ENCODE measurements at places on chromosomes 13 and 19.

DNA sequence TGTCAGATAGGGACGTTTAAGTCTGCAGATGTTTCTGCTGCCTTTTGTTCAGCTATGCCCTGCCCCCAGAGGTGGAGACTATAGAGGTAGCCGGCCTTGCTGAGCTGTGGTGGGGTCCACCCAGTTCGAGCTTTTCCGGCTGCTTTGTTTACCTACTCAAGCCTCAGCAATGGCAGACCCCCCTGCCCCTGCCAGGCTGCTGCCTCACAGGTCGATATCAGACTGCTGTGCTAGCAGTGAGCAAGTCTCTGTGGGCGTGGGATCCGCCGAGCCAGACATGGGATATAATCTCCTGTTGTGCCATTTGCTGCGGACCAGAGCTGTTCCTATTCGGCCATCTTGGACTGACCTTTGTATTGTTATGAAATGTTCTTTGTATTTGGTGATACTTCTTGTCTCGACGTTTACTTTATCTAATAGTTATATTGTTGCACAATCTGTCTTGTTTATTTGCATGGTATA, 46.3 kb downstream of the NBEA start:
- no peak for DNase-seq

GRCh38 chr19:12994701-12995595, at the start of gene NFIX:
NFIX (plus strand) TSS chr19:12995475; CDS start chr19:12995838, 363 bp downstream.
- DNase-seq: no peak

DNA sequence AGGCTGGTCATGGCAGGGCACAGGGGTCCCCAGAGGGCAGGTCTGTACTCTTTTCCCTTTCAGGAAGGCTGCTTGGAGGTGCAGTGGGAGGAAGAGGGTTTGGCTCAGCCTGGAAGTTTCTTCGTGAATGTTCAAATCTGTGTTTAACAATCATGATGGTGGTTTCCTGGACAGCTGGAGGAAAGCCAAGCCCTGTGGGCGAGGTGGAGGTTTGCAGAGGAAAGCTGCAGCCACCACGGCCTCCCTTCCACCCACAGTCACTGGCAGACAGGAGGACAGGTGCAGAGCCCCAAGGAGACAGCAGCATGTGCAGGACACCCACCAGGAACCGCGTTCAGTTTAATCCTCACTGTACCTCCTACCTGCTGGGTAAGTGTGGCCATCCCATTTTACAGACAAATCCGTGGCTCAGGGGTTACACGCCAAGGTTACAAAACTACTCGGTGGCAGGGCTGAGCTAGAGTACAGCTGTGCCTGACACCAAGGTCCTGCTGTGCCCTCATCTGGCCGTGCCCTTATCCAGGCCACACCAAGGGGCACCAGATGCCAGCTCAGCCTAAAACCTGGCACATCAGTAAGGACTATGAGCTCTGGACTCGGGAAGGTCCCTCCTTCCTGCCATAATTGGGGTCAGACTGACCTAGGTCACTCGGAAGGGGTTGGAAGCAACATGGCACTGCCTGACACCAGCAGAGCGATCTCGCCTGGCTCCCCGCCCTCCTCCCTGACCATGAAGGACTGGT, 34.1 kb downstream of the SUGP2 start:
- no peak for DNase-seq

DNA sequence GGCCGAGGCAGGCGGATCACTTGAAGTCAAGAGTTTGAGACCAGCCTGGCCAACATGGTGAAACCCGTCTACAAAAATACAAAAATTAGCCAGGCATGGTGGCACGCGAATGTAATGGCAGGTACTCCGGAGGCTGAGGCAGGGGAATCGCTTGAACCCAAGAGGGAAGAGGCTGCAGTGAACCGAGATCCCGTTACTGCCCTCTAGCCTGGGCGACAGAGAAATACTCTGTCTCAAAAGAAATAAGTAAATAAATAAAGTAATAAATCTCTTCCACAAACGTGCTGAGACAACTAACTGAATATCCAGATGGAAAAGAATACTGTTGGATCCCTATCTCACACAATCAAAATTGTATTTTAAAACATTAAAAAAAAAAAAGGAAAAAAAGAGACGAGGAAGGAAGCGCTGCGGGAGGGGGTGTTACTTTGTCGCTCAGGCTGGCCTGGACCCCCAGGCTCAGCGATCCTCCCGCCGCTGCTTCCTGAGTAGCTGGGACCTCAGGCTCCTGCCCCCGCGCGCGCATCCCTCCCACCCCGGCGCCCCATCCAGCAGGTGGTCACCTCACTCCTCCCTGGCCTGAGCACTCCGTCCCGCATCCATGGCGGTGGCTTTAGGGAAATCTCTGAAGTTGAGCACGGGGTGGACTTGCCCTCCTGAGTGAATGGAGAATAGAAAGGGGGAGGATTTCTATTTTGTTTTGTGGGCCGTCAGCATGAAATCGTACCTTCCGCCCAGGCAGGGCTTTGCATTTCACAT, 628 bp upstream of the ZNF813 start:
- DNase-seq: peak; percentile 26

GRCh38 chr19:3073159-3073563, 10.9 kb upstream of the TLE5 start:
- peak; percentile 97 for DNase-seq

- no peak for DNase-seq
Measured at GRCh38 chr19:34214040-34214439, 40.3 kb upstream of the GARRE1 start.

- DNase-seq: no peak
Measured at GRCh38 chr13:40389081-40389641, 277.3 kb downstream of the FOXO1 start.

DNA sequence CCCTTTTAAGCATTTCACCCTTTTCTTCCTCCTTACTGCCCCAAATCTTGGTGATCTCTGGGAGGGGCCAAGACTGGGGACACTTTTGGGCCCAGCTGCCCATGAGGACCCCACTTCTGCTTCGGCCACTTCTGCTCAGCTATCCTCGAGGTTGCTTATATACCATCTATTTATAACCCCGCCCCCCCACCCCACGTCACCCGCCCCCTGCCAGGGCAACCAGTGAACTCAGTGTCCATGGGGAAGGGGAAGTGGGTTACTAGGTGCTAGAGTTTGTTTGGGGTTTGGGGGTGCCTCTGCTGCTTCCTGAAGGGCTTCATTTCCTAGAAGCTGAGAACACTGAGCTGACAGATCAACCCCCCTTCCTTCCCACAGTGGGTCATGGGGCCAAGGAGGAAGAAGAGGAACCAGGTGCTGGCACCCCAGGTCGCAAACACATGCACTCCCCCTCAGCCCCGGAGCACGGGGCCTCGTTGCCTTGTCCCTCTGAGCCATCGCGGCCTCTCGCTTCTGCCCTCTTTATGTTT, 6.1 kb upstream of the ADGRE5 start:
- DNase-seq: no peak

DNA sequence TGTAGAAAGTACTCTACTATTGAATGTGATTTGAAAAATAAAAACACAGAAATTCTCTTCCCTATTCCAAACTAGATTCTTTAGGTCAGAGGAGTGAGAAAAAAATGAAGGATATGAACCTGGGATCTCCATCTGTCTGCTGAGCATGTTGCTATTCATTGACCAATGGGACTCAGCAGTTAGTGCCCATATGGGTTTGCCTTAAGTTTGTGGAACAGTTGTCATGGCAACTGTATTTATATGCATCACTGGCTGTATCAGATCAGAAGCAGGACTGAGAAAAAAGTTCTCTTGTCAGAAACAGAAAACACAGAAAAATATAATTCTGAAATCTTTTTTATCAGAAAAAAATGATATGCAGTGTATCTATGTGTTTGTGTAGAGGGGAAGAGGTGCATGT, 73.3 kb upstream of the ATXN8OS start:
- DNase-seq: peak; percentile 24

- peak; percentile 71 for DNase-seq
Measured at GRCh38 chr13:30463787-30464495, 1.8 kb downstream of the HMGB1 start.

GRCh38 chr19:3338541-3339181, 27.7 kb upstream of the NFIC start:
- no peak for DNase-seq

GRCh38 chr13:85626603-85627002, 172.6 kb downstream of the SLITRK6 start:
- no peak for DNase-seq

DNA sequence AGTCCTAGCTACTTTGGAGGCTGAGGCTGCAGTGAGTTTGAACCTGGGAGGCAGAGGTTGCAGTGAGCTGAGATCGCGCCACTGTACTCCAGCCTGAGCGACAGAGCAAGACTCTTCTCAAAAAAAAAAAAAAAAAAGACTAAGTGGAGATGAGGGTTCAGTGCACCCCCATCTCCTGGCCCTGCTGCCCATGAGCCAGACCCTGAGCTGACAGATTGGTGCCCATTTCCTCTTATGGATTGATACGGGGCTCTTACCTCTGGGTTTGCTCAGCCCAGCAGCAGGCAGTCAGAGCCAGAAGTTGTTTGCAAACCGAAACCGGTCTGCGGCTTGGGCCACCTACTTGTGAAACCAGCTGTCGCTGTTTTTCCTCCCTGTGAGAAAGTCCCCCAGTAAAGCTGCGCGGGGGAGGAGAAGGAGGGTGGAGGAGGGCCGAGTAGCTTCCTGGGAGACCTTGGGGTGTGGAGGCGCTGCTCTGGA, 36.9 kb downstream of the ARRDC2 start:
- peak; percentile 99 for DNase-seq

DNA sequence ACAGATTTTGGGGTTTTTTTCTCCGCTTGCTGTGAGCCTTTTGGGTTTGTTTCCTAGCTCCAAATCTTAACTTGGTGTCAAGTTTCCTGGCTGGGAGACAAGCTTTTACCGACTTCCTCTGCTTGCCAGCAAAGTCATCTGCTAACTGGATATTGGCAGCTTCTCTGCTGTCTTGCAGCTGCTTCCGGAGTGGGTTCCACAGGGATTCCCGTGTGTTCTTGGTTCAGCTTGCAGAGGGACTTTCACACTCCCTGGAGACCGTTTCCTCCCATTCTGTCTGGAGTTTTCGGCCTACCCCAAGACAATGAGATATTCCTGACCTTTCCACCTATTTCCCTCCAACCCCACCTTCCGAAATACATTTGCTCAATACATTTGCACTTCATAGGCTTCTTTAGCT, 2.2 kb upstream of the COLGALT1 start:
- DNase-seq: peak; percentile 68

DNA sequence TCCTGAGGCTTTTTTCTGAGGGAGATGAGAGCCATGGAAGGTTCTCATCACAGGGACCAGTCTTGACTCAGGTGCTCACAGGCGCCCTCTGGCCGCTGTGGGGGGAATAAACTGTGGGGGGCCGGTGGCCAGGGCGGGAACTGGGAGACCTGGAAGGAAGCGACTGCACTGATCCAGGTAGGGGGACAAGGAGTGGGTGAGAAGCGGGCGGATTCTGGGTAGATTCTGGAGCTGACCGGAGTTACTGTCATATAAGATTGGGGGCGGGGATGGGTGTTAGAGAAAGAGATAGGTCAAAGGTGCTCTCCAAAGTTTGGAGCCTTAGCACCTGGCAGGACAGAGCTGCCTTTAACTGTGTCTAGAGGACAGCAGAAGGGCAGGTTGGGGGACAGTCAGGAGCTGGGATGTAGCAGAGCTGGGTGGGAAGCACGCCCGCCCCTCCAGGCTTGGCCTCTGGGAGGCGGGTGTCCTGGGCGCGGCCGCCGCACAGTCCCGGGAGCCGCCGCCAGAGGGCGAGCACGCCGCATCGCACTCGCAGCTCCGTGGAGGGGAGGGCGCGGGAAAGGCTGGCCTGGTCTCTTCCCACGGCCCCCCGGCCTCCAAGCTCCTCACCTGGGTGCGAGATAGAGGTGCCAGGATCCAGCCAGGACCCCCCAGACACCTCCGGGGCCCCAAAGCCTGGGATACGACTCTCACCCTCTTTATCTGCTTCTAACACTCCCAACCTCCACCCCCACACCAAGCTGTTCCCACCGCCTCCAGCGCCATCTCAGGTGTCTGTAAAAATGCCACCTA, 4.2 kb upstream of the DAND5 start:
- DNase-seq: peak; percentile 93

- DNase-seq: no peak
Measured at GRCh38 chr13:80931766-80932165, 590.8 kb upstream of the SPRY2 start.

DNA sequence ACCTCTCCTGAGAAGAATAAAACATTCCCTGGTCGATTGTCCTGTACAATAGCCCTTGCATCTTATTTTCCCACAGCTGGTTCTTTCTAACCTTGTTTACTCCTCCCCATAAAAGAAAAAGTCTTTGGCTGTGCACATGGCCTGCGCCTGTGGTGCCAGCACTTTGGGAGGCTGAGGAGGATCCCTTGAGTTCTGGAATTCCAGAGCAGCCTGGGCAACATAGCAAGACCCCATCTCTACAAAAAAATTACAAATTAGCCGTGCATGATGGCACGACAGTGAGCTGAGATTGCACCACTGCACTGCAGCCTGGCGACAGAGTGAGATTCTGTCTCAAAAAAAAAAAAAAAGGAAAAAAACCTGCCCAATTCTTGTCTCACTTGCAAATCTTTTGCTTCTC, 7.2 kb upstream of the NUP62 start:
- no peak for DNase-seq

- peak; percentile 55 for DNase-seq
Measured at GRCh38 chr13:41652735-41653361, 195.5 kb downstream of the RGCC start.

- DNase-seq: no peak
Measured at GRCh38 chr19:43498233-43498842, 6.2 kb downstream of the PHLDB3 start.

- DNase-seq: no peak
Measured at GRCh38 chr19:47497821-47498520, 14.0 kb upstream of the KPTN start.

DNA sequence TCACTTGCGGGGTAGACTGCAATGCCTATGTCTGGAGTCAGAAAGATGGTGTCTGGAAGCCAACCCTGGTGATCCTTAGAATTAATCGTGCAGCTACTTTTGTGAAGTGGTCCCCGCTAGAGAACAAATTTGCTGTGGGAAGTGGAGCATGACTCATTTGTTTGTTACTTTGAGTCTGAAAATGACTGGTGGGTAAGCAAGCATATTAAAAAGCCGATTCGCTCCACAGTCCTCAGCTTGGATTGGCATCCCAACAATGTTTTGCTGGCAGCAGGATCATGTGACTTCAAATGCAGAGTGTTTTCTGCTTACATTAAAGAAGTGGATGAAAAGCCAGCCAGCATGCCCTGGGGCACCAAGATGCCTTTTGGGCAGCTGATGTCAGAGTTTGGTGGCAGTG, 9.5 kb upstream of the ERVV-1 start:
- DNase-seq: no peak

- no peak for DNase-seq
Measured at GRCh38 chr13:79880818-79881217, 399.9 kb downstream of the NDFIP2 start.

DNA sequence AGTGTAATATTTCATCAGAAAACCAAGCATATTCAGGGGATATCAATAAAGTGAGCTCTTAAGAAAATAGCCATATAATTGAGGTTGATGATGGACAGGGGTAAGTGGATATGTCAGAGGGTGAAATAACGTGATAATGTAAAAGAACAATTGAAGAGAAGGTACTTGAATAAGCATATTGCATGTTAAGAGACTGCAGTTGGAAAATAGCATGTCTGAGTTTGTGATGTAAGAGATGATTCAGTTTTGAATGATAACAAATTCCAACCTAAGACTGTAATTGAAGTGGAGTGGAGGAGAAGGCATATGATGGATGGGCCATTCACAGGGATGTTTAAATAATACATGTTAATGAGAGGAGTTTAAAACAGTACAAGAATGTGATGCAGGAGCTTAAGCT, 1633.5 kb downstream of the SLITRK1 start:
- no peak for DNase-seq
